ENCODE measurements at places on chromosomes 4 and X.

DNA sequence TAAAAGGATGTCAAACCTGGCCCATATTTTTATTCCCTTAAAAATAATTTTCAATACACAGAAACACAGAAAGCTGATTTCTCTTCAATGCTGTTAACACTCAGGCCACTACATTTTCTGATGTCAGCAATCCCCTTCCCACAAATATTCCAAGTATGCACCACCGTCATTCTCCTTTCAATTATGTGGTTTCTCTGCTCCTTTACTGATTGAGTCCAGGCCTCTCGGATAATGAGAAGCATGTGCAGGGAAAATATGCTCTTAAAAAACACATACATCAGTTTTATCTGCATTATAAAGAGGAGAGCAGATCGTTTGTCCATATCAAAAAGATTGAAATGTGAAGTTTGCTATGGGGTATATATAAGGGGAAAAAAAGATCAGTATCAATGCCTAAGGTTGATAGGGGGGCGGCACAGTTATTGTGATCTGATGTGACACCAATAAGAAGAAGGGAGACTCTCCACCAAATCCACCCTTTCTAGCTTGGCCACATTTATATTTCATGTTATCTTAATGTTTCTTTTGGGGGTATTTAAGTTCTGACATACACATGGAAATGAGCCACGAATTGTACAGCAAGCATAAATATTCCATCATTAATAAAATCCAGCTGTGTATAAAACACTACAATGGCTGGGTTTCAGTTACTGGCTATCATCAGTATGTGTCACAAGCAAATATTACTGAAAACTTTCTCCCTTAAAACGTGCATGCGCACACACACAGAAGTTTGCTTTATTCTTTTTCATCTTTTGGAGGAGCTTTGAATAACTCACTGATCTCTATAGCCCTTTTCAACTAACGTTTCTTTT lies 6.4 kb downstream of the AMOT start:
- no peak for DNase-seq

GRCh38 chrX:136662976-136663375 lies 15.0 kb downstream of the CD40LG start:
- DNase-seq: no peak

DNA sequence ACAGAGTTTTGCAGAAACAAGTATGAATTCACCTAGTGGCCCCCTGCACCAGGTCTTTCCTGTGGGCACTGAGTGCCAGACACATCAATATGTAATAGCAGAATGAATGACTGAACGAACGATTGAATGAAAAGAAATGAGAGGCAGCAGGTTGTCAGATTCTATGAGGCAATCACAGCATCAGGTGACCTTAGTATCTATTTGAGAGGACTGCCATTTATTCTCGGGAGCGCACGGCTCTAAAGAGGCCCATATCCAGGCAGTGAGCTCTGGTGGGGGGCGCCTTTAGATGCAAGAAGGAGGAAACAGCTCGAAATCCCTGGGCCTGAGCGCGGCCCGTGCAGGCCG lies 528 bp upstream of the SLC25A4 start:
- no peak for DNase-seq

- no peak for DNase-seq
Measured at GRCh38 chrX:50736656-50737055, 77.3 kb downstream of the SHROOM4 start.

DNA sequence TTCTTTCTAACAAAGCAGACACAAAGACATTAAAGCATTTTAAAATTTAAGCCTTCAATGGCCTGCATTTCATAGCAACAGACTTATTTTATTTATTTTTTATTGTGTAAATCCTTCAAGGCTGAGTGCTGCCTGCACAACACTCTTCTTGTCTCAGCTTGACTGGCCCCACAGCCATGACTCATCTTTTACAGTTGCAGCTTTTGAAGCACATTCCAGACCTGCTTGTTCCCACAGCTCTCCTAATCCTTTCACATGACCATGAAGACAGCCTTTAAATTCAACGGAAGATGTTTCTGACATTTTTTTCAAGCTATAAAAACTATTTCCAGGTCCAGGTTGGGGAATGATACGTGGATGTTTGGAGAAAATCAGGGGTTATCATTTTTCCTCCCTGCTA lies 276.9 kb upstream of the TACR3 start:
- DNase-seq: peak; percentile 97

- no peak for DNase-seq
Measured at GRCh38 chrX:47177079-47177478, 16.6 kb upstream of the UBA1 start.

- peak; percentile 9 for DNase-seq
Measured at GRCh38 chr4:33837043-33837838, 2407.1 kb downstream of the ARAP2 start.

DNA sequence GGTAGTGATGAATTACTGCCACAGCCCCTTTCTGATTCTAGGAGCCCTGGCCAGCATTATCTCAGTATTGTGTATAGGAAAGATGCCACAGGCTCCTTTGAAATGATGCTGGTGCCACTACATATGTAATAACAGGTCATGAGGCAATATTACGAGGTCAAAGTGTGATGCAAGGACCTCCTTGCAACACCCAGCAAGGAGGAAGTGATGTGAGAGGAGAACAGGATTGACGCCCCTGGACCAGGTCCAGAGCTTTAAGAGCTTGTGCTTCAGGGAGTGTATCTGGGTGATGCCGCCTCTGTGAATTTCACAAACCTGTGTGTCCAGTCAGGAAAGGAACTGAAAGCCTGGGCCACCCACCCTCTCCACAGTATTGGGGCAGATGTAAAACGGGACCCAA lies 261.8 kb downstream of the MID1IP1 start:
- peak; percentile 77 for DNase-seq

DNA sequence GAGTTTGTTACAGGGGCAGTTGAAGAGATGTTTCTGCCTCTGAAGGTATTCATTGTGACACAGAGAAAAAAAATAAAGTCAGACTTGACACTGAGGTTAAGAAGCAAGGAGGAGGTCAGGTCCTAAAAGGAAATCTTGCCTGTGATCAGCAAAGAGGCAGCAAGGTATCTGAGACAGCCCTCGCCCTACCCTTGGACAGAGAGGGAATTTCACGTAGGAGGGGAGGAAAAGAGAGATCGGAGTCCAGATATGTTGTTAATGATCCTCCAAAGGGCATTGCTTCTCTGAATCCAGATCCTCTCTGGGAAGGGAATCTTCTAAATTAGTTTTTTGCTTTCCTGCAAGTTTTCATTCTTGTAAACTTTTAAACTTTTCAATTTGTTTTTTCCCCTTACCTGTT lies 15.3 kb upstream of the PRR27 start:
- DNase-seq: no peak

DNA sequence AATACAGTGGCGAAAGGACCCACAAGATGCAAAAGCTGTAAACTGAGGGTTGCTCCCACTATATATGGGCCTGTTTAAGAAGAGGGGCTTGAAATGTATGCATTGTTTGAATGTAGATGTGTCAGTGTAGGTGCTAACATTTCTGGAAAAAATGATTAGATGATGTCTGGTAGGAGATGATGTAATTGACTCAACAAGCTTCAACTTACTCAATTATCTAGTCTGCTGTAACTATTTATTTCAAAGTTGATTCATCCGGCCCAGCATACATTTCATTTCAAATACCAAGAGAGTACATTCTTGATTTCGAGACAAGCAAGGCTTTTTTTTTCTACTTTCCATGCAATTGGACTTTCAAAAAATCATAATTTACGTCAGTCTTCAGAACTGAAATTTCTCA lies 9.3 kb upstream of the ENAM start:
- no peak for DNase-seq

- DNase-seq: no peak
Measured at GRCh38 chr4:30904588-30904987, 184.4 kb downstream of the PCDH7 start.

DNA sequence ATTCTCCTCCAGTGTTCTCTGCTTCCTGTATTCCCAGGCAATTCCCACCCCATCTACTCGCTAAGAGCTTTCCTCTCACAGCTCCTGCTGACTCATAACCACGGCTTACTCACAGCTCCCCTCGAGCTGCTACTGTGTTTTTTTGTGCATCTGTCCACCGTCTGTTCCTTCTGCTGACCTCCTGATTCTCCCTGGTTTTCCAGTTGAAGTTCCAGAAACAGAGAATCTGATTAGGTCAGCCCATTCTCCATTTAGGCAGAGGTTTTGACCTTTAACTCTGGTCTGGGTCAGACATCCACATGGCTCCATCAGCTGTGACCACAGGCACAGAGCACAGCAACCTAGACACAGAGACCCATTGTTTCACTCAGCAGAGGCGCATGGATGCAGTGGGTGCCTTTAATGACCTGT lies 5.5 kb upstream of the SMIM20 start:
- DNase-seq: peak; percentile 91
